AG04450 (cell line): ENCODE measurements at places on chromosomes 11 and 22.

DNA sequence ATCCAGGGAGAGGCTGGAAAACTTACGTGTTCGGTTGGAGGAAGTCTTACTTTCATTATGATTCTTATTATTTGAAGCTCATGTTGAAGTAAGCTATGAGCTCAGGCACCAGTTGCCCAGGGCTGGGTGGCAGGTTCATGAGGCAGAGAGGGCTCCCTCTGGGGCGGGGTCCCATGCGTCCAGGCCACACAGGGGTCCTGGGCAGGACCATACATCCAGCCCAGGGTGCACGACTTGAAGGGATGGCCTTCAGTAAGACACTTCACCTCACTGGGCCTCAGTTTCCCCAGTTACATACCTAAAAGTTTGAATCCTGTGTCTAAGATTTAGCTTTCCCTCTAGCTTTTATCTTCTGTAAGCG, 107.3 kb upstream of the B3GAT1 start:
- DNase-seq, result no peak

GRCh38 chr11:101323997-101324396, 194.4 kb upstream of the PGR start:
- DNase-seq, result no peak

DNA sequence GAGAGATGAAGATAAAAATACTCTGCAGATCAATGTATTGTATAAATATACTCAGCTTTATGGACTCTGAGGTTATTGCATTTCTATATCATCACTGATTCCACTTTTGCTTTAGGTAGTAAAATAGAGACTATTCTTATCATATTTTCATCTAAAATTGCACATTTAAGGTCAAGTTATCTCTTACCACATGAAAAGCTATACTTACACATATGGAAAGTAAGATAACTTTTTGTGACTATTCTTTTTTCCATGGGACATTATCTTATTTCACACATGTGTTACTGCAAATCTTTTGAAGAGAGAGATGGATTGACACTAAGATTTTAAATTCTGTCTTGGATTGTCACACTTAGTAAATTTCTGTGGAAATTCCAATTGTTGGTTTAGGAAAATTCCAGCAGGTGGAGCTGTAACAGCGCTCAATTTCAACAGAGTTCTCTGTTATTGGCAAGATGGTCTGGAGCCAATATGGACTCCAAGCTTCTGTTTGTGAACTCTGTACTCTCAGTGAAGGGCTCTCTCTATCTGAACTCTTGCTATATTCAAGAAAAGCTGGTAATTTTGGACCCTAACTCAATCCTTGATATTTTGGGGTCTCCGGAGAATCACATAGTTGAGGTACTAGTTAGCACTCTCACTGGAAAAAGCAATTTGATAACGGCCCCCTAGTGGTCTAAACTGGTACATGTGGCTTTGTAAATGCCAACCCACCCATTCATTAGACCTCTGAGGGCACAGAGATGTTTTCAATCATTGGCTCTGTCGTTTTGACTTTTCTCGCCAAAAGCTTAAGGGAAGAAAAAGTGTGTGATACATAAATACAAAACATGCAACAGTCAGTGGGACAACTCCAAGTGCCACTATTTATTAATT, 429.7 kb downstream of the ETS1 start:
- peak; percentile 41 for DNase-seq

DNA sequence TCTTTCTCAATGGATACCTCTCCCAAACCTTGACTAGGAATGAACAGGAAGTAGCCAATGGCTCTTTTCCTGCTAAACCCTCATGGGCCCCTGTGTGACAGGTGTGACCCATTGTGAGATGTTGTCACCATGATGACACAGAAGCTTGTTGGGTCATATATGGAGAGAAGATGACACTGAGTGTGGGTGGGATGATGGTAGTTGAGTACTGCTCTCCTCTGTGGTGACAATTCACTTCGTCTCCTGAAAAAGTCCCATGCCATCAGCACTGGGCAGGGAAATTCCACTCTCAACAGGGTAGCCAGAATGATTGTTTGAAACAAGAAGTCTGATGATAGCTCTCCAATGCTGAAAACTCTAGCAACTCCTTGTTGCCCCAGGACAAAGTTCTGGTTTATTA, 94.0 kb upstream of the SEZ6L start:
- DNase-seq, result no peak

- DNase-seq, result peak; percentile 81
Measured at GRCh38 chr11:64868904-64869570, 9.4 kb downstream of the EHD1 start.

- no peak for DNase-seq
Measured at GRCh38 chr11:57482782-57483561, 22.6 kb downstream of the RTN4RL2 start.

DNA sequence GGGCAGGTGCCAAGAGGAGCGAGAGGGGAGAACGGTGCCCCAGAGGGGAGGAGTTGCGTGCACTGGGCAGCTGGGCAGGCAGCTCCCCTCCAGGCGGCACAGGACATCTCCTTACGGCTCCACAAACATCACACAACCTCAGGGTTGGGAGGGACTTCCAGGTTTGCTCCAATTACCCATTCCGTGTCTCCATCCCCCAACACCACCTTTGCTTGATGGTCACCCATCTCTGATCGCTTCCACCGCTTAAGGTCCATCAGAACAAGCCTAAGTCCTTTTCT, 14.5 kb upstream of the TP53AIP1 start:
- DNase-seq, result no peak

- no peak for DNase-seq
Measured at GRCh38 chr11:64510759-64511158, 80.3 kb upstream of the SLC22A12 start.

DNA sequence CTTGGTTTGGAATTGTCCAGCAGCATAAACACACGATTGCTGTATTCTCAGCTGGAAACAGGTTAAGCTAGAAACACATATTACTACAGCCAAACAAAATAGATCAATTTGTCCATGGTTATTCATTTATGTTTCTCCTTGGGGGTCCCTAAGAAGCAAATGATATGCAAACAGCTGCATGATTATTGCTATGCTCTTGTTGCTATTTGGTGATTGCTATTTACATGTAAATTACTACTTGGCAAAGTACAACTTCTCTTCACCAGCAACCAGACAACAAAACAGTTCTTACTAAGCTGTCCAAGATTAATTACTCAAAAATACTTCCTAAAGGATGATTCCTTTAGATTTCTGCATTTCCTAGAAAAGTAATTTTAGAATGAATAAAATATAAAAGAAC, 567.9 kb upstream of the ARHGAP42 start:
- DNase-seq, result no peak

GRCh38 chr11:94832604-94833235, 64.6 kb downstream of the AMOTL1 start:
- no peak for DNase-seq

DNA sequence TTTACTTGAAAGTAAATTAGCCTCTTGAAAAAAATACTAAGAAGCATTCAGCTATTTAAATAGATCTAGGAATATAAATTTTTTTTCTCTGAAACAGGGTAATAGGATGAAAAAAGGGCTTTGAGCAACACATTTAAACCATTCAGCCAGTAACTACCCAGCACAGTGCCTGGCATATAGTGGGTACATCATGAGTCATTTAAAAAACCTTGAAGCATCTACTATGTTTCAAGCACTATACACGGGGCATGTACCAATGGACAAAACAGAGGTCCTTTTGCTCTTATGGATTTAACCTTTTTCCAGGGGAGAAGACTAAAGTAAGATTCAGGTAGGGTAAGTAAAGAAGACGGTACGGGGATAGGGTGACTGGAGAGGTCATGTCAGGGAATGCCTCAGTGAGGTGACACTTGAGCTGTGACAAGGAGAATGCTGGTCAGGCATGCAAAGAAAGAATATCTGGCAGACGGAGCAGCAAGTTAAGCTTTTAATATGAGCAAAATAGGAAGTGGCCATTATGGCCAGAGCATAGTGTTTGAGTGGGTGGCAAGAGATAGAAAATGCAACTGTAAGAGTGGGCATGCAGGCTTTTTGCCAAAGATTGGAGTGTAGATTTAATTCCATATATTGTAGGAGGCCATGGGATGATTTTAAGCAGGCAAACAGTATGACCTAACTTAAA, 101.1 kb downstream of the HIPK3 start:
- DNase-seq, result no peak

DNA sequence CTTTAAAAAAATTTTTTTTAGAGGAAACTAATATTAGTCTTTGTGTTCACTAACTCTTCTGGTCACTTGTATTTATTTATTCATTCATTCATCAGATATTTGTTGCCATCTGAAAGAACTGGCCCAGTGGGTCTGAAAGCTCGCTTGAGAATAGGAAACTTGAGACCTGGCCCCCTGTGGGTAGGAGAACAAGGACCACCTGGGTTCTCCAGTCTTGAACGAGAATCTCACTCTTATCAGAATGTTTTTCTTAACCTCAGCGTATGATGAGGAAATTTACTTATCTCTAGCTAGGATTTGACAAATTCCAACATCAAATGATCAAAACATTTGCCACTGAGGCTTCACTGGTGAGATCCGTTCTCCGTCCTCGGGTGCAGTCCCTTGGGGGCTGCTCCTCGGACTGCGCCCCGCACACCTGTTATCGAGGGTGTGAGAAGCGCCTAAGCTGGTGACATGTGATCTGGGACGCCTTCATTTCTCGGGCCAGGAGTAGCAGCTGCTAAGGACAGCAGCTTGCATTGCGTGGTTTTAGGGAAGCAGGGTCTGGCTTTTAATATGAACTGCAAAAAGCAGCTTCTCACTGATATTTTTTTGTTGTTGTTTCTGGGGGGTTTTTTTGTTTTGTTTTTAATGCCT, 6.3 kb downstream of the C22orf31 start:
- no peak for DNase-seq

- no peak for DNase-seq
Measured at GRCh38 chr22:49325531-49326395, 501.9 kb downstream of the BRD1 start.

DNA sequence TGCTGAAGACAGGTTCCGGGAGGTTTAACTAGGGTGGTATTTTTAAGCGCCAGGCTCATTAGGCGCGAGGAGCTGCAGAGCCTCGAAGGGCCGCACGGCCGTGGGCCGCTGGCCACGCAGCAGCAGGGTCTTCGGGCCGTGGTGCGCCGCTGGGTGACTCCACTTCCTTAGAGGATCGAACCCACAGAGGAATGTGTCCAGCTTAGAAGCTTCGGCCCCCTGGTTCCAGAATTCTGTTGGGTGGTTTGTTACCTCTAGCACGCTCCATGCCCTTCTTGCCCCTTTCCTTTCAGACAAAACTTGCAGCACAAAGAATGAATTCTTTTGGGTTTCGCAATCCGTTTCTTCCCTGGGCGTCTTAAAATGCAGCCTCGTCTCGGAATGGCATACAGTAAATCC, 773 bp upstream of the PATL1 start:
- no peak for DNase-seq

DNA sequence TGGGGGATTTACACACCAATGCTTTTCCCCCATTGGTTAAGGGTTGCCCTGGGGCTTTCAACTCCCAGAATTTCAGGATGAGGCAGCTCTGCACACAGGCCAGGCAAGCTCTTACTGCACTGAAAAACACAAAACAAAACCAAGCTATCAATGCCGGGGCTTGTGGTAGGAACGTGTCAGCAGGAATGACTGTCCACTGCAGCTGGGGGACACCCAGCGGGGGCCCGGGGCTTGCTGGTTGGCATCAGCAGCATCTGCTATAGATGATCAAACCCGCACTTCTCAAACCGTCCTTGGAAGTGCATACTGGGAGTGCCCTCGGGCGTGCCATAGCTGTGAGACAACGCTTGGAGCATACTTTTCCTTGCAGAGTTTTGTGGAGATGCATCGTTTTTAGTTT, 7.7 kb downstream of the TP53AIP1 start:
- DNase-seq, result no peak

DNA sequence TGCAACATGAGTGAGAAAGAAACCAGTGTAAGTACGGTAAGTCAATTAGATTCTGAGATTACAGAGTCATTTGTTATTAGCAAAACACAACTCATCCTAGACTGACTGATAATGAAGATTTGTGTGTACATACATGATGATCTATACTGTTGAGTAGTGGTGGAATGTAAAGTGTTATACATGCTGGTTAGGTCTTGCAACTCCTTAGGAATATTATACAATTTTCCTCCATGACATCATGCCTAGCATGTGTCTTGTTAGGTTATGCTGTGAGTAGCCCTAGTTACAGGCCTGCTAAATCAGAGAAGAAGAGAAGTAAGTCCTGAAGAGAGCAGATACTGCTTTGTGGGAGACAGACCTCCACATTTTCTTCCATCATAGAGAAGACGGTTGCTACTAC, 880.6 kb downstream of the LUZP2 start:
- DNase-seq, result no peak

DNA sequence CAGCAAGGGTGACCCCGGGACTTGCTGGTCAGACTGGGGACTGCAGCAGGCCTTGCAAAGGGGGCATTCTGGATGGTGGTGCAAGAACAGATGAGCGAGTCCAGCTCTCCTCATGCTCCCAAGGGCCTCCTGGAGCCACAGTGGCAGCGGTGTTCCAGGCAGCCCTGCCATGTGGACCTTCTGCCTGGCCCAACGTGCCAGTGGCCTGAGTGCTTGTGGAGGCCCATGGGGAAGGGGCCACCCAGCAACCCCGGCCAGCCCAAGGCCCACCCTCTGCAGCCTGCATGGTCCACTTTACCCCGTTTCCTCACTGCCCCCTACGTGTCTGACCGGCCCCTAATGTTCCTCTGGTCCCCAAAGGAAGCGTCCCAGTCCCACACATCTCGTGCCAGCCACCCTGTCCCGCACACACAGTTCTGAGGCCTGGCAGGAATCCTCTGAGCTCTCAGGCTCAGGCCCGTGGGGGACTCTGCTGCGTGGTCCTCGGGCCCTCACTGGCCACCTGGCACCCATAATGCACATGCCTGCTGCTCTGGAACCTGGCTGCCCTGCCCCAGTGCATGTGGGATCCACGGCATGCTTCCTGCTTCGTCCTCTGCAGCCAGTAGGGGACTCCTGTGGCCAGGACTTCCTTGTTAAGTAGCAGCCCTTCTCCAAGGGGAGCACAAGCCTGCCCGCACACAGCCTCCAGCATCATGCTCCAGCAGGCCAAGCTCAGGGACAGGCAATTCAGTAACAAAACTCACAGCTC, 85.5 kb downstream of the DGCR2 start:
- DNase-seq, result no peak

DNA sequence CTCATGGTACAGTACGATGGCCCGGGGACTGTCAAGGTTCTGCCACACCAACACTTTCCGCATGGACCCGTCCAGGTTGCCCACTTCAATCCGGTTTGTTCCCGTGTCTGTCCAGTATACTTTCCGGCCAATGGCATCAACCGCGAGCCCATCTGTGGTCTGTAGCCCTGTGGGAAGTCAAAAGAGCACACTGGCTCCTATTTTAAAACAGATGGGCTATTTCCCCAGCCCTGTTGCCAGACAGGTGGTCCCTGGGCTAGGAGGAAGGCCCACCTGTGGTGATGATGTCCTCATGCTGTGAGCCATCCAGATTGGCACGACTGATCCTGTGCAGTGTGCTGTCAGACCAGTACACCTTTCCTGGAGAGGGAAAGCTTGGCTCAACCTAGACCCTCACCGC, 30.4 kb upstream of the CKAP5 start:
- DNase-seq, result no peak

DNA sequence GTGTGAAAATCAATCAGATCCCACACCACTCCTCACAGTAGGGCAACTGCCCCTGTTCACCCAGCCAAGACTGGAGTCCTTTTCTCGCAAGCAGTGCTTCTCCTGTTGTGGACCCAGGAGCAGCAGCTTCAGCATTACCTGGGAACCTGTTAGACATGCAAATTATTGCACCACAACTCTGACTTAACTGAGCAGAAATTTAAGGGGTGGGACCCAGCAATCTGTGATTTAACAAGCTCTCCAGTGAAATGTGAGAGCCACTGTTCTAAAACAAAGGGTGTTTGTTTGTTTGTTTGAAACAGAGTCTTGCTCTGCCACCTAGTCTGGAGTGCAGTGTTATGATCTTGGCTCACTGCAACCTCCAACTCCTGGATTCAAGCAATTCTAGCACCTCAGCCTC, 591.4 kb downstream of the SOX6 start:
- DNase-seq, result no peak

- DNase-seq, result no peak
Measured at GRCh38 chr11:10002221-10002620, 291.8 kb downstream of the SBF2 start.
